Retina (tissue), 1 donor: ENCODE measurements at places on chromosomes 4 and X.

DNA sequence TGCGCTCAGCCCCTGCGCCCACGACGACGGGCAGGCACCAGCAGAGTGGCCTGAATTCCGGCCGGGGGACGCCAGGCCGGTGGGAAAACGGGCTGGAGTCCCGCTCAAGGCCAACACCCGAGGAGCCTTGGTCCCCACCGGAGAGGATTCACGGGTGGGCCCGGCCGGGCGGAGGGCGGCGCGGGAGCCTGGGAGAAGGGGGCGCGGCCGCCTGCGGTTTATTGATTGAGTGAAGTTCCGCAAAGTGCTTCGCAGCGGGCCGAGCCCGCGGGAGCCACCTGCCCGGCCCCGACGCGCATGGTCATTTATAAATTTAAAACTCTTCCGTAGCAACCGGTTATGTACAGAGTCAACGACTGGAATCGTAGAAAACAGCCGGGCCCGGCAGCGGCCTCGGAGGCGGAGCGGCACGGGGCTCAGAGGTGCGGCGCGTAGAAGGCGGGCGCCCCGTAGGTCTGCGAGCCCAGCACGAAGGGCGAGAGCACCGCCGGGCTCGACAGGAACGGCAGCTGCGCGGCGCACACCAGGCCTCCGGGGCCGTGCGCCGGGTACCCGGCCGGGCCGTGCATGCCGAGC lies 3.6 kb downstream of the NKX1-1 start:
- peak; percentile 54 for DNase-seq

DNA sequence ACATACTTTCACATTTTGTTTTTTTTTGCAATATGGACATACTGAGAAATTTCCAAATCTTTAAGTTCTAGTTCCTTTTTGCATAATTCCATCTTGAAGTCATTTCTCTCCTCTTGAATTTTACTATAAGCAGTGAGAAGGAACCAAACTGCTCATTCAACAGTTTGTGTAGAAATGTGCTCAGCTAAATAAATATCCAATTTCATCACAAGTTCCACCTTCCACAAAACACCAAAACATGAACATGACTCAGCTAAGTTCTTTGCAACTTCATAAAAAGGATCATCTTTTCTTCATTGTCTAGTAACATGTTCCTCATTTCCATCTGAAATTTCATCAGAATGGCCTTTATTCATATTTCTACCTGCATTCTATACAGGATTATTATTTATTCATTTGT lies 77.3 kb upstream of the FGF13 start:
- no peak for DNase-seq

DNA sequence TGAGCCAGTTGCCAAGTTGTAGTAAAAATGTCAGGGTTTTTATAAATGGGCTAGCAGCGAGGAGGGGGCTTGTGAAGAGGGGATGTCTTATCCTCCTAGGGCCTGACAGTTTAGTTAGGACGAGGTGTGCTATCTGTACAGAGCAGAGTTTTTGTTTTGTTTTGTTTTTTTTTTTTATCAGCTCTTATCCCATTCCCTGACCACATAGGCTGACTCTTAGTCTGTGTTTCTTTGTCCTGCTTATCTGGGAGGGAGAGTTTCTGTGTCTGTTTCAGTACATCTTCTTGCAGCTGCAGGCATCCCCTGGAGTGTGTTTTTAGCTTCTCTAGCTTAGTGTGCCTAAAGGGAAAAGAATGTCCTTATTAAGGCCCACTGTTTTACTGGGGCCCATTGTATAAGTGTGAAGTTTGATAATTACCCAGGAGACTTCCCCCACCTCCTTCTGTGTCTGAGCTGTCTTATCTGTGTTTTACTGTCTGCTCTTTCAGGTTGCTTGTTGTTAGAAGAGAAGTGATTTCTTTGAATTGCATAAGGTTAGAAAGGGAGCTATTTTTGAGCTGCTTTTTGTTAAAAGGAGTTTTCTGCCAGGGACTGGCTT lies 32.0 kb downstream of the PAGE2 start:
- no peak for DNase-seq

- no peak for DNase-seq
These were observed 614.6 kb downstream of the PPP4R3C start for GRCh38 chrX:26848511-26848910.

GRCh38 chrX:38675856-38676255 lies 114.5 kb downstream of the TSPAN7 start:
- DNase-seq, result no peak
